ENCODE measurements at places on chromosomes 4 and X. TPM values are rescaled to one million over a fixed set of nuclear protein-coding genes. Genes with fewer than 3 reads are reported as not detected.

RPL10 gene
- total RNA-seq = 2,424 TPM

DNA sequence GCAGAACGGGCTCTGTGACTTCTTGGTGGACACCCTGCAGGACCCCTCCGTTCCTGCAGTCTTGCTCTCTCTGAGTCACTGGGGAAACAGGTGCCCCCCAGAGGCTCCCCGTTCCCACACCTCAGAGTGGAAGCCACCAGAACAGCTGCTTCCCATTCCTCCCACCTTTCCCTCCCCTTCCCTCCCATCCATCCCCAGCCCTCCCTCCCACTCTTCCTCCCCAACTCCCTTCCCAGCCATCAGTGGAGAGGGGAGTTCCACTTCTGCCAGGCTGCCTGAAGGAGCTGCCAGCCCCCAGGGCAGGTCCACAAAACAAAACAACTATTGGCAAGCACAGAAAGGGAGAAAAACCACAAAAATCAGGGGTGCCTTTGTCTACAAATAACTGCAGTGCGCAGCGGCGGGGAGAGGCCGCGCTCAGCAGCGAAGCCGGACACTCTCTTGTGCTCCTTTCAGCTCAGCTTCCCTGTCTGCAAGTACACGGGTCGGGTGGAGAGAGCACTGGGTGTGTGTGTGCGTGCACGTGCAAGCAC lies 8.1 kb downstream of the SSR4 start:
- DNase-seq = no peak

DNA sequence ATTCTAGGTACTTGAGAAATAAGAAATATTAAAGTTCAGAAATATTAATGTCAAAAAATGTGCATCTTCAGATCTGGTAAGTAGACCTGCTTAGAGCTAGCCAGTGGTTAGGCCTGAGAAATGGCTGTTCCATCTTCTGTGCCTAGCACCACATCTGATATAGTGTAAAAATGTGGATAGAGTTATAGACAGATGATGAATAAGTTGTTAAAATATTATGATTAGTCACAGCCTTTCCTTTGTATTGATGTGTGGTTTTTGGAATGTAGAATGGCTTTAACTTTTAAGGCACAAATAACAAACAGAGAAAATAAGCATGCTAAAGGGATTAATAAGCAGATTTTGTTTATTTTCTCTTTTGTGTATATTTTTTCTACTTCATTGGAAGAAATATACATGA lies 133.5 kb upstream of the NUDT6 start:
- no peak for DNase-seq

DNA sequence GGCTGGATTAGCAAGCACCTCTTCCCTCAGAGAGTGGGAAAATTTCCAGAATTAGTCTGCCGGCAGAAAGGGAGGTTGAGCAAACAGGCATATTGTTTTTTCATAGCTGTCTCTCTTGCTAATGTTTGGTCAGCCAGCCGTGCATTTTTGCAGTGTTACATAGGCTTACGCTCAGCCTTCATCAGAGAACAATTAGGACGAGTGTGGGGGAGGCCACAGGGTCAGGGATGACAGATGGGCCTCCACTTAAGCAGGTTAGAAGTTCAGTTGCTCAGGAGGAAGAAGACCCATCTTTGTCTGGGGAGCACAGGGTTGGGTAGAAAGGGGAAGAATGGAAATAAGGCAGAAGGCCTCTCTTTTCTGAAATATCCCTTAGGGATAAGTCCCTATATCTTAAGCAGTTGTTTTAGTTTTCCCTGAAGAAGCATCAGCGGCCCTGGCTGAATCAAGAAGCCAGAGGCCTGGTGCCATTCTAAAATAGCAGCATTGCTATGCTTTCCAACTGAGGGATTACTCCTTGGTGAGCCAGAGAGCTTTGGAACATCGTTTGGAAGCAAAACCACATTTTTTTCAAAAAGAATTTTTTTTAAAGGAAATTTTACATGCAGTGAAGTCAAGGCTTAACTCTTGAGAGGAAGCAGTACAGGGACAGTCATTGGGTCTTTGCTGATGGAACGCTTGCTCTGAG lies 118.8 kb downstream of the SMIM20 start:
- DNase-seq = no peak

PHKA1 gene
- total RNA-seq = 3.5 TPM

CCKAR gene
- not detected for total RNA-seq

- no peak for DNase-seq
These were observed 109.8 kb upstream of the HPGD start for GRCh38 chr4:174631901-174632758.

SMC1A gene
- 50.6 TPM for total RNA-seq

- no peak for DNase-seq
These were observed 55.0 kb upstream of the BMP2K start for GRCh38 chr4:78720994-78721677.
